NCI-H187 treated with DMSO at 0.1 percent for 48 hours (cell line): ENCODE measurements at places on chromosomes 2 and 18.

GRCh38 chr2:113160248-113160647 lies 13.5 kb upstream of the PSD4 start:
- no peak for DNase-seq

GRCh38 chr2:201327678-201328077 lies 29.5 kb downstream of the FLACC1 start:
- DNase-seq = no peak

DNA sequence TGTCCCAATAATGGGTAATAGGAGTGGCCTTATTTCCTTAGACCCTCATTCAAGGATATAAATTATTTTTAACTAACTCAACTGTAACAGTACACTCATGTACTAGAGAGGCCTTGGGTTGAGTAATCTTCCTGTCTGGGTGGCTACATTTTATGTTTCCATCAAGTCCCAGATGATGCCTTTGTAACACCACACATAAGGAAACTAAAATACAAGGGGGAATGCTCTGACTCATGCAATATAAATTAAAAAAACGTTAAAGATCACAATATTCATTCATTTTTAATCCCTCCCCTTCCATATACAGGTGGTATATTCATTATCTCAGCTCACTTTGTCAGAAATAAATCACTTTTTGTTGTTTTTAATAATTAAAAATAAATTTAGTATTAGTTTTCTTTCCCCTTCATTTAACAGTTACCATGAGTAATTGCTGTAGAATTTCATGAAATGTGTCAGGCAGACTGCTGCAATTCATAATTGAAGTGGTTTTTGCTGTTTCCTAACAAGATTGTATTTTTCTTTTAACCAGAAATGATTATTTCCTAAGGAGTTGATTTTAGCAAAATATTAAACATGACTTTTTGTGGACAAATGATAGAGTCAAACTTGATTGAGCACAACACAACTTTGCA lies 1403.6 kb downstream of the SUCLG1 start:
- no peak for DNase-seq

- DNase-seq = no peak
Observed at GRCh38 chr2:105177536-105178254, 63.8 kb upstream of the GPR45 start.

GRCh38 chr2:18176679-18177215 lies 298.3 kb downstream of the KCNS3 start:
- DNase-seq = no peak

GRCh38 chr2:98476192-98476868 lies 31.7 kb downstream of the INPP4A start:
- no peak for DNase-seq

DNA sequence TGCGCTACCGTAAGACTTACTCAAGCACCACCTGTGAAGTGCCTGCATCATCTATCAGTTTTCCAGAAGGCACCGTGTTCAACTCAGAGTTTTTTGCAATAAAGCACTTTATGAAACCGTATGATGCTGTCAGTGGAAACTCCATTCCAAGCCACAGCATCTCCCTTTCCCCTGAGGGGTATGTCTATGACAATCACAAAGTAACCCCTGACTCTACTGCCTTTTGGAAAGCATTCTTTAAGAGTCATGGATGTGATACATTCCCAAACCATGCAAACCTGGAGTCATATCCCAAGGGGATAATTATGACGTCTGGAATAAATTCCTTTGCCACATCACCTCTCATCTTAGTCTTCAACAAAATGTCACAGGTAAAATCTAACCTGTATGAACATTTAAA lies 39.2 kb downstream of the UNC50 start:
- no peak for DNase-seq

- DNase-seq = no peak
Observed at GRCh38 chr2:173159791-173160463, 84.3 kb downstream of the MAP3K20 start.

- no peak for DNase-seq
Observed at GRCh38 chr2:154381931-154382794, 316.3 kb upstream of the KCNJ3 start.

GRCh38 chr2:230329946-230330605 lies 3.1 kb downstream of the SP140L start:
- DNase-seq = no peak

DNA sequence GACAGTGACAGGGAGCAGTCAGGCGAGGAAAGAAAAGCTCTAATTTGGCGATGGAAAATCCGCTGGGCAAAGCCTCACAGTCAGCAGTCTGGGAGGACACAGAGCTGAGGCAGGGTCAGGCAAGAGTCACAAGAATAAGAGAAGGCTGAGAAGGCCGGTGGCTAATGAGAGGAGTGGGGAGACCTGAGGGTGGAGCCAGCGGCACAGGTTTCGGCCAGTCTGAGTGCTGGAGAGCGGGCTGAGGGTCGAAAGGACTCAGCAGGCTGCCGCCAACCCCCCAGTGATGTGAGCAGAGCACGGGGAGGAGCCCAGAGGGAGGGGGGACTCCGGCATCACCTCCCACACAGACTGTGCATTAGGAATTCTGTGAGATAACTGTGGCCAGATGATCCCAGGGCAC lies 500.6 kb upstream of the MYT1L start:
- DNase-seq = no peak

GRCh38 chr2:138787053-138787666 lies 7.0 kb upstream of the NXPH2 start:
- DNase-seq = no peak

GRCh38 chr2:46634905-46635304 lies 155.5 kb downstream of the TMEM247 start:
- no peak for DNase-seq

DNA sequence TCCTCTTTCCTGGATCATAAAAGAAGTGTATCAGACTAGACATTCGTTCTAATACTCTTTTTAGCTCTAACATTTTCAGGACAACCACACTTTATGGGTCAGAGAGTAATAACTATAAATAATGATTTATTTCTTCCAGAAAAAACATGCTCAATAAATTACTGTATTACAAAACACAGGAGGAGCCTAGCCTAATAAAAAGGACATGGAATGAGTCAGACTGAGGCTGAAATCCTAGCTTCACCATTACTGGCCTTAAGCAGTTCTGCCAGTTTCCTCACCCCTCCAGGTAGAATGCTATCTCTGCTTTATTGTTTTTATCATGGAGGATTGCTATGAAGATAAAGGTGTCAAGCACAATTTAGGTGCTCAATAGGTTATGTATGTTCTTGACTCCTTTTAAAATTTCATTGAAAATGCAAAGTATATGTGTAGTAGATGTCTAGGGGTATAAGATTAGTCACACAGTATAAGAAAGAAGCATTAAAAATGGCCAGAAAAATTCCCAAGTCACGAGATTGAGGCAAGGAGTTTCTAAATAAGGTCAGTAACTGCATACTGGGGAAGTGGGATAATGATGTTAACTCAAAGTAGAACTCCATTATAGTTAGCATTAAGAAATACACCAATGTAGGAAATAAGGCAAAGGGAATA lies 105.5 kb upstream of the NEUROD1 start:
- no peak for DNase-seq

DNA sequence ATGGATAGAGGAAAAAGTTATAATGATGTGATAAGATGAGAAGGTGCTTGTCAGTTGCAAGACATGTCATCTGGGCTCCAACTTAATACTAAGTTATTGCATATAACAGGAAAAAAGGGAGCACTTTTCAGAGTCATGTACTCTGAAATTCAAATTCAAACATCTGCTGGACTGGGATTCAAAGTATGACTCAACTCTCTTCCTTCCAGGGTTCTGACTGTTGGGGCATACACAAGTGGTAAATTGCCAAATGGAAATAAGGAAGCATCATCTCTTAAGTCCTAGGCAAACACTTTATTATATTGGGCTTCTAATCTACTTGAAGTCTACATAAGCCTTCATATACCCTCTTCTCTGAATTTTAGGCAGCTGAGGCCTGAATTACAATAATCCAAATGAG lies 44.9 kb downstream of the ZBTB14 start:
- no peak for DNase-seq

- DNase-seq = no peak
Observed at GRCh38 chr2:187034434-187034833, 185.5 kb upstream of the ZSWIM2 start.

DNA sequence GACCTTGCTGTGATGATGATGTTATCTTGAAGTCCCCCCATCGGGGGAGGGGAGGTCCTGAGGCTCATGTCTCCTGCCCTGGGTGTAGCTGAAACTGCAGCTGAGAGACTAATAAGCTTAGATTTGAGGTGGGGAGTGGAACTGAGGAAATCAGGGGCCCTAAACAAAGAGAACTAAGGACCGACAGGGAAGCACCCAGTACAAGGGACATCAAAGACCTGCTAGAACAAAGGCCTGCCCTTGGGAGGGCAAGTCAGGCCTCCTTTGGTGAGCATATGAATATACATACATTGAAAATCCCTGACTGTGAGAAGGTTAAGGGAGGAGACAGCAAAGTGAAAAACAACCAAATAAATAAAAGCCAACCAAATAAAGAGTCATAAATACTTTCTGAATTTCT lies 1132.5 kb upstream of the CELF4 start:
- no peak for DNase-seq

GRCh38 chr2:174059178-174059883 lies 94.2 kb upstream of the SP3 start:
- no peak for DNase-seq

DNA sequence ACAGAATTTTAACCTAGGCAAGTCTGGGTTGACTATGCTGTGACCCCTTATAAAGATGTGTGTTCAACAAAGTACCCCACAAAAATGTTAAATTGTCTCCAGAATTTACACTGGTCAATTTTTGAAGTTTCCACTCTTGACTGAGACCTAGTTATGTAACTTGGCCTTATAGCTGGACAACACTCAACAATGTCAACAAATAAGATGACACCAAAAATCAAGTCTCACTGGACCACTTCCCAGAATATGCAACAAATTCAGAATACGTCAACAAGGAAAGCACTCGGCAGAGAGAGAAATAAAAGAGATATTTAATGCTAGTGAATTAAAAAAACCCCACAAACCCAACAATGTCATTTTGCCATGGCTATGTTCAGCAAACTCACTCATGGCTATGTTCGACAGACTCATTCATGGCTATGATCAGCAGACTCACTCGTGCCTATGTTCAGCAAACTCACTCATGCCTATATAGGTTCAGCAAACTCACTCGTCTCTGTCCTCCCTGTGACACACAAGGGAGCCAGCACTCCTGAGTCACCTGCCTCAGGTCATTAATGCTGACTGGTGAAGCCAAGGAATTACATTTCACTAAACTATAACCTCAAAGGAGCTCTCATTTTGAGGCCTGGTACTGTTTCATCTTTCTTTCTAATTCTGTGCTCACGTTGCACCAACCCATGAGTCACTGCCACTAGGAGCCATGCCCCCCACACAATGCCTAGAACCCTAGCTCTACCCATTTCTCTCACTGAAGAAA lies 72.7 kb downstream of the PTPN2 start:
- DNase-seq = no peak

DNA sequence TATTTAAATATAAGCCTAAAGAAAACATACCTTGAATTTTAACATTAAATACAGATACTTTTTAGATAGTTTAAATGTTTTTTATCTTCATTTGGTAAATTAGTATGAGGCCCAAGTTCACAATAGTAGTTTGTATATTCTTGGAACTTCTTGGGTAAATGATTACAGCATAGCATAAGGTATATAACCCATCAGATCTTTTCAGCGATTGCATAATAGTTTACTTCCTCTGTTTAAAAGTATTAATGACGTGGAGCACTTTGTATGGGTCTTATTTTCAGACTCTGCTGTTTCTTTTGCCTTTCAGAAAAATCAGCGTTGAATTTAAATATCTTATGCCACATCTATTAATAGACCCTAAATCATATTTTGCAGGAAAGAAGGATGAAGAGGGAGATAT lies 60.2 kb downstream of the CHRNA1 start:
- DNase-seq = no peak

- DNase-seq = no peak
Observed at GRCh38 chr2:77310416-77310815, 211.8 kb downstream of the LRRTM4 start.

GRCh38 chr2:85889627-85890281 lies 964 bp upstream of the ST3GAL5 start:
- no peak for DNase-seq

GRCh38 chr18:35936951-35937350 lies 35.5 kb upstream of the RMP24 start:
- no peak for DNase-seq

DNA sequence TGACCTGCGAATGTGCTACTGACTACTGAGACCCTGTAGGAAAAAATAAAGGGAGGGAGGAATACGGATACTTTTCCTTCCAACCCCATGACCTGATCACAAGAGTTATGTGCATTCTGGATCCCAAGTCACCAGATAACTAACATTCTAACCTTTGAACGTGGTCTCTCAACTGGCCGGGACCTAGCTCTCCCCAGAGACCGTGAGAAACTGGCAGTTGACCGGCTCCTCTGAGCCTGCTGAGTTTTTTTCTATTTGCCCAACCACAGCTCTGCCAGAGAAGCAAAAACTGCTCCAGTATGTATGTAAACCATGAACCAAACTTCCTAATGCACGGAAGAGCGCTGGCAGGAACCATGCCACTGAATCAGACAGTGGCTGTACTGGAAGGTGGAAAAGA lies 47.5 kb upstream of the PTMA start:
- no peak for DNase-seq

DNA sequence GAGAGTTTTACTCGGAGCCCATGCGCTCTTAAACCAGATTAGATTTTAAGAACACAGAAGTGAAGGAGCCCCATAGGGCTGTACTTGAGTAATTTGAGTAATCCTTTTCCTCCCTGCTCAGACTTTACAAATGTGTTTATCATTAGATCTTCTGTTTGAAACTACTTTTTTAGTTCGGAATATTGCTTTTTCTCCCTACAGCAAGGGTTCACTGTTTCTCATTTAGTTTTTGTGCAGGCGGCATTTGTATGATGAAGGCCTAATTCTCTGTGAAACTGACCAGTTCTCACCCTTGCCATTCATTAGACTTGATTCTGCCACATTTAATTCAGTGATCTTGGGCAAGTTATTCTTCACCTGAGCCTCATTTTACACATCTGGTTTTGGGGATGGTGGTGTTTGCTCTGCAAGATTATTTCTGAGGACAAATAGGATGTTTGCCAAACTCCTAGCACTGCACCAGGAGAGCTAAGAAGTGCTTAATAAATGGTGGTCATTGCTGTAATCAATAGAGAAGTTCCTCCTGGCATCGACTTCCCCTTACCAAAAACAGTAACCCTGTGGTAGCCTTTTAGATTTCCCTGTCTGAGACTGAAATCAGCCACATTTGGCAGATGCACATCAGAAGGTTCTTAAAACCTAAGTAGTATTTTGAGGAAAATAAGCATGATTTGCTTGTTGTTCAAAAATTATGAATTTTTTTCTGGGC lies 2.2 kb downstream of the B3GNT2 start:
- no peak for DNase-seq

- no peak for DNase-seq
Observed at GRCh38 chr2:6921321-6921922, 4.2 kb downstream of the RNF144A start.

- DNase-seq = no peak
Observed at GRCh38 chr18:46310675-46311345, 206.6 kb downstream of the HAUS1 start.

DNA sequence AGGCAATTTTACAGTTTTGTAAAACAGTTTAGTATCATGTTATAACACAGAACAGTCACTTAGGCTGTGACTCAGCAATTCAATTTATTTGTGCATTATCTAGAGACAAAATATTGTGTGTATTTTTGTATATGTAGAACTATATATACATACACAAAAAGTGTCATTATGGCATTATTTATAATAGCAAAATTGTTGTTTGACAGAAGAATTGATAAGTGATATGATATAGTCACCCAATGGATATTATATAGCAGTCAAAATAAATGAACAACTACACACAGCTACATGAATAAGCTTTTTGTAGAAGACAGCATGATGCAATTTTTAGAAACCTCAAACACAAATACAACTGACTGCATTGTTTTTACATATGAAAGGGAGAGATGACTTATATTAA lies 334.0 kb downstream of the TRIB2 start:
- DNase-seq = no peak
